ENCODE measurements at places on chromosomes 3 and 15.

GRCh38 chr3:6528951-6529350 is 332.0 kb upstream of the GRM7 start:
- DNase-seq = no peak

DNA sequence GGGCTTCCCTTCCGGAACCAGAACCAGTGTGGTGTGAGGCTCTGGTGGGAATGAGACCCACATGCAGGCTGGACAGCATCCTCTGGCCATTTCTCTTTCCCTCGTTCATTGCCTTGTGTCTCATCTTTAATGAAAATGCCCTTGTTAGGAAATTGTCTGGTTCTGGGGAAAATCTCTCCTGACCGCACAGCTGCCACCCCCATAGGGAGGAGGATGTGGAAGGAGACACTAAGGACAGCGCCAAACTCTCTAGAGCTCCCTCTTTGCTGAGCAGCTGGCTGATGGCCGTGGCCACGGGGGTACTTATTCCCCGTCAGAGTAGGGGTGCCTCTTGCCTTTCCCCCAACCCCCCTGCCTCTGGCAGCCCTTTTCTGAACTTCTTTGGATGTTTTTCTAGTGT is 297.6 kb upstream of the C2CD4B start:
- no peak for DNase-seq

GRCh38 chr3:176992565-176992964 is 204.7 kb downstream of the TBL1XR1 start:
- no peak for DNase-seq

- no peak for DNase-seq
Observed at GRCh38 chr3:72405943-72406566, 442.2 kb downstream of the SHQ1 start.

- DNase-seq = no peak
Observed at GRCh38 chr15:77851691-77852090, 219.0 kb upstream of the LINGO1 start.

- DNase-seq = peak; percentile 31
Observed at GRCh38 chr3:64030741-64031140, 7.4 kb upstream of the PSMD6 start.

- no peak for DNase-seq
Observed at GRCh38 chr3:30521156-30521715, 85.2 kb upstream of the TGFBR2 start.

DNA sequence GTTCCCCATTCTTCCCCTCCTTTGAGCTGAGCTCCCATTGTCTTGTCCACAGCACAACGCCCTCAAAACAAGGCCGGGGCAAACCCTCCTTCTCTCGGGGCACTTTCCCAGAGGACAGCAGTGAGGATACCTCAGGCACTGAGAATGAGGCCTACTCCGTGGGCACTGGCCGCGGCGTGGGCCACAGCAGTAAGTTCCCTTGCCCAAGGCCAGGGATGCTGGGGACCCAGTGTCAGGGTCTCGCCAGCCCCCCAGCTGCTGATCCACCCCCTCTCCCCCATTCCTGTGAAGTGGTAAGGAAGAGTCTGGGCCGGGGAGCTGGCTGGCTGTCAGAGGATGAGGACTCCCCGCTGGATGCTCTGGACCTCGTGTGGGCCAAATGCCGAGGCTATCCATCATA is 4.2 kb upstream of the OGG1 start:
- no peak for DNase-seq

- no peak for DNase-seq
Observed at GRCh38 chr15:57504599-57504940, 87.1 kb upstream of the MYZAP start.

GRCh38 chr3:158248261-158248660 is 138.4 kb downstream of the RSRC1 start:
- no peak for DNase-seq

GRCh38 chr3:131421957-131422498 is 40.5 kb downstream of the NUDT16 start:
- no peak for DNase-seq

DNA sequence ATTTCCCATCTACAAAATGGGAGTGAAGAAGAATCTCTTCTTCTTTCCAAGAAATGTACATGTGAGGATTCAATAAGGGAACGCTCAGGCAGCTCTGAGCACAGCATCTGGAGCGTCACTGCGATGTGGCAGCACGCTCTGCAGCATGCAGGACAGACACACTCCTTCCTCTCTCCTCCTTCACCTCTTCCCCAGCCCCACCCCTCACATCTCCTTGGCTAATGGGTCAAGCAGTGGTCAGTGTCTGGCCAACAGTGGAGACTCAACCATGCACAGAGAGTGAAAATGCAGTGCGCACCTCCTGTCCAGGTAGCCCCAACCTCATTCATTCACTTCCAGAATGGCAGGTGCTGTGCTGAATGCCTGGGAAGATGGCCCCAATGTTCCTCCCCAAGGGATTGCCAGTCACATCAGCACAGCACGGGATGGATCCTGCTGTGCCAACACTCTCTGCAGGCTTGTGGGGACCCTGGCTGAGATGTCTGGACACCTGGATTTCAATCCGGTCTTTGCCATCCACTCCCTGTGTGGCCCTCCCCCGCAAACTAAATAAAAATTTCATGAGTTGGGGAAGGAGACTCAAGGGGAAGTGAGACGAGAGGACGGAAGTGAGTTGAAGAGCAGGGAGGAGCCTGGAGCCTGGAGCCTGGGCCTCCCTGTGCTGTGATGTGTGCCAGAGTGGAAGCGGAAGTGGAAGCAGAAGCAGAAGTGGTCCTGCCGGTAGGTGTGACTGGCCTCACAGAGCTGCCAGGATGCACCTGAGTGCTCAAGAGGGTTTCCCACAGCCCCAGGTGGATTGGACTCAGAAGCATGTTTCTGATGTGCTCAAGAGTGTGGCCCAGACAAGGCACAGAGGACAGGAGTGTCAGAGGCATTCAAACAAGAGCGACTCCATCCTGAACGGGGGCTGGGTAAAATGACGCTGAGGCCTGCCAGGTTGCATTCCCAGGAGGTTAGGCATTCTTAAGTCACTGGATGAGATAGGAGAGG is 163.9 kb downstream of the SMAD6 start:
- no peak for DNase-seq

DNA sequence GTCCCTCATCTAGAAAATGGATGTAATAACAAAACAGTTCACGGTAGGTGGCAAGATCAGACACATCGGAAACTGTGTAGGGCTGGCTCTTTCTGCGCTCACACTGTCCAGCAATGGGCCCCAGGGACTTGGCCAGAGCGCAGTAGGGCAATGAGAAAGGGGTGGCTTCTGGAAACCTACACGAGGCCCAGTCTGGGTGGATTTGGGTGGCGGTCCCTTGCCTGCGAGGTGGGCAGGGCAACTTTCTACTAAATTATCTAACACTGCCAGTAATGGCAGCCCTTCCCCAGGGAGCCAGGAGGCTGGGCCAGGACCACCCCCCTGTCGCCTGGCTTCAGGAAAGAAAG is 2.1 kb upstream of the TNK2 start:
- no peak for DNase-seq

GRCh38 chr15:68586274-68586961 is 7.6 kb downstream of the CORO2B start:
- DNase-seq = no peak

GRCh38 chr3:16898595-16899395 is 14.0 kb downstream of the PLCL2 start:
- no peak for DNase-seq

GRCh38 chr3:17631609-17632008 is 110.8 kb downstream of the TBC1D5 start:
- DNase-seq = no peak

DNA sequence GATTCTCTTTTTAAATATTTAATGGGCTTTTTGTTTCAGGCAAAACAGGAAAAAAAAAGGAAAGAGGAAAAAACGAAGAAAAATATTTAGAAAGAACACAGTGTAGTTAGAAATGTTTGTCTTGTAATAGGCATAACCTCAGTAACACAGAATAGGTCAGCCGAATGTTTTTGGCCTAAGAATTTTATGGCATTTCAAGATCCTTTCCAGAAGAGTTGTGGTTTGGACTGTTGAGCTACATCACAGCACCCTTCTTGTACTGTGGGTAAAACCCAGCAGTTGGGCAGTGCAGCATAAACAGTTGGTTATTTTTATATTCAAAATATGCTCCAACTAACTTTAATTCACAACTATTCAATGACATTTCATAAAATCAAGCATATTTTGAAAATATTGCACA is 474.4 kb upstream of the AGTR1 start:
- DNase-seq = no peak

GRCh38 chr3:65664931-65665330 is 373.8 kb downstream of the MAGI1 start:
- DNase-seq = no peak

GRCh38 chr15:36748366-36749115 is 169.1 kb downstream of the CDIN1 start:
- DNase-seq = no peak

DNA sequence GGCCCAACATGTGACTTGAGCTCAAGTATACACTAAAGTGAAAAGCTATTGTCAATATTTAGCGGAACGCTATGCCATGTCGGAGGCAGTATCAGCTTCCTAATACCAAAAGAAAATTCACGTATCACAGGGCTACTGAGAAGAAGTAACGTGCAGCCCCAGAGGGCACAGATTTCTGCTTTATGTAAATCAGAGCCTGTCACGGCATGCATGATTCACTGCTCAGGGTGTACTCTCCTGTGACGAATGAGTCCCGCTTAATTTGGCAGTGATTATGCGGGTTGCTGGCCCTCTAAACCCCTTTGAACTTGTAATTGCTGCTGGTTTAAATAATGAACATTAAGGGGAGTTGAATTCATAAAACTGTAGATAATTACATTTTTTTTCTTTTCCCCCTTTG is 85.3 kb downstream of the MEIS2 start:
- no peak for DNase-seq

DNA sequence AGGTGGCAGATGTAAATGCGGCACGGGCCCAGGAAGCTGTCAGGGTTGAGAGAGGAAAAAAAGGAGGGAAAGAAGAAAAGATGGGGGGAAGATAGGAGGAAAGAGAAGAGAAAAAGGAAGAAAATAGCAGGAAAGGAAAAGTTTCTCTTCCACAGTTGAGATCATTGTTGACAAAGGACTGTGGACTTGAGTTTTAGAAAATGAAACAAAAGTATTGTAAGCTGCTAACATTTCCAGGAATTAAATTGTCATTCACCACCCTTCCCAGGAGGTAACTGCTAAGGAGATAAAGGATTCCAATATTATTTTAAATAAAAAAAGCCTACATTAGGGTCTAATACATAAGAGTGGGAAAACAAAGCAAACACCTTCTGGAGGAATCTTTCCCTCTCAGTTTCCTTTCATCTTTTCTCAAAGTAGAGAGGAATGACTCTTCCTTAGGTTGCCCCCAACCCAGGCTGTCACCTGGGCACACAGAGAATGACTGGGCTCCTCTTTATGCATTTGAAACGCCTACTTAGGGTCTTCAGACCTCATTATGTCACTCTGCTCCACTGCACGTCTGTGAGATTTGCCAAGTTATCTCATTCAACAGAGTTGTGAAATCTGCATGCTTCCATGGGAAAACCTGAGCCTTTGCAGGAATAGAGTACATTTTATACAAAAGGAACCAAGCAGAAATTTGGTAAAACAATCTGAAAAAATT is 194.0 kb downstream of the TNIK start:
- DNase-seq = no peak

GRCh38 chr3:118168175-118168574 is 866.5 kb downstream of the IGSF11 start:
- DNase-seq = no peak

- no peak for DNase-seq
Observed at GRCh38 chr15:68436680-68437079, 4.7 kb upstream of the ITGA11 start.

DNA sequence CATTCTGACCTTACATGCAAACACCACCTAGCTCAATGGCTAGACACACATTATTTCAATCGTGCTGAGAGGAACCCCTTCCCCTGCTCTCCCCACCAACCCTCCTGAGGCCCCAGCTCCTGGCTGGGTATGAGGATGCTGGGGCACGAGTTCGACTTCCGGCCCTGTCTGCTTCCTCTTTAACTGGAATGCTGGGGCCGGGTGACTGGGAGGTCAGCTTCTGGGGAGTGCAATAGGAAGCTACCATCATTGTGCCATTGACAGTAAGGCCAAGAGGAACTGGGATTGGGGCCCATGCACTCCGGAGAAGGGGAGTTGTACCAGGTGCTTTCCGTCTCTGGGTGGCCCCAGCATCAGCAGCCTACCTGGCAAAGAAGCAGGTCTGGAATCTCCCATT is 15.6 kb upstream of the TLE3 start:
- no peak for DNase-seq

- no peak for DNase-seq
Observed at GRCh38 chr3:32056559-32057290, 49.7 kb upstream of the GPD1L start.

- DNase-seq = no peak
Observed at GRCh38 chr3:126481808-126482502, 6.3 kb upstream of the ZXDC start.

DNA sequence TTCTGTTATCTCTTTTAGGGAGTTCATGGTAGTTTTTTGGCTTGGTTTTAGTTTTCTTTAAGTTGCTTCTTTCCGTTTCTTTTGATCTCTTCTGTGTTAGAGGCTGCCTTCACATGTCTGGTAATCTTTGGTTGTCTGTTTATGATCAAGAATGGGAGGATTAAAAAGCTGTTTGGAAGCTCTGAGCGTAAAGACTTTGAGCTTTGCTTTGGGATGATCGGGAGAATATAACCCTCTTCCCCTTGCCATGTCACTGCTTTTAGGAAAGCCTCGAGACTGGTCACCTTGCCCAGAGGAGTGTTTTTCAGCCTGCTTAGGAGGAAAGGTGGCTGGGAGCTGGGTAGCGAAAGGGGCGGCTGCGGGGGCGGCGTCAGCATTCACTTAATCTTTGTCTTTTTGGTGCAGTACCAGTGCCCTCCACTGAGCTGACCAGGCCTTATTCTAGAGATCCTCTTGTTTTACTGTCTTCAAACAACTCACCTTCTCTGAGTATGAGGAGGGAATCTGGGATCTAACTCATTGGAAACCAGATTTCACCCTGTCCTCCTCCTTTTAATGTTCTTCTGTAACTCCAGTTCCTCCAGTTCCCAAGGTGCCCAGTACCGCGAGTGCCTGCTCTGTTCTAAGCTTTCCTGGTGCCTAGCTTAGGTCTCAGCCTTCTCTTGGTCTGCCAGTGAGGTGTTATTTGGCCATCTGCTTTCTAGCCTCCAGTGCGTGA is 15.5 kb downstream of the TATDN2 start:
- DNase-seq = no peak

GRCh38 chr15:52727815-52728214 is 48.6 kb upstream of the ATOSA start:
- DNase-seq = no peak

GRCh38 chr15:52422001-52422400 is 106.7 kb downstream of the MYO5A start:
- DNase-seq = no peak

- DNase-seq = no peak
Observed at GRCh38 chr3:127371846-127372245, 84.0 kb upstream of the PRR20G start.

DNA sequence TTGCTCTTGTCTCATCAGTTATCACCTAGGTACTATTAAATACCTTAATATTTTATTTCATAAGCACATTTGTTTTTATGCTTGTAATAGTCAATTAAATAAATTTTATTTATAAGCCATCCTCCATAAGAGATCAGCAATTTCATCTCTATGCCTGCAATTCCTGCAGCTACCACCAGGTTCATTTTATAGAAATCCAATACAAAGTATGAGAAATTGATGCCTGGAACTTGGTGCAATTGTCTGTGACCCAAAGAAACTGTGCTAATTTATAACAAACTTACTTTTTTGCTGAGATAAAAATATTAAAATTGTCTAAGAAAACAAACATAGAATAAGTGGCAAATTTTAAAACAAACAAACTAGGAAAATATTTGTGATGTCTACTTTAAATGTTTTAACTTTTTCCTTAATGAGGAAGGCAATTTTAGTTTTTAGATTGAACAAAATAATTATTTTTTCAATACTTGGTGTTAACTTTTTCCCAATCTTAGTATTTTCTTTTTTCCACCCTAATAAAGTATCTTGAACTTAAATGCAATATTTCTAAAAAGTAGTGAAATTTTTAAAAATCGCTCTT is 1026.6 kb downstream of the ROBO1 start:
- no peak for DNase-seq

Measured in NCI-H1105 (cell line).